ENCODE measurements at places on chromosomes 3 and 15. TPM values are rescaled to one million over a fixed set of nuclear protein-coding genes. Genes with fewer than 3 reads are reported as not detected.

CFAP100 gene
- not detected for total RNA-seq

PCLAF gene
- total RNA-seq = 44.6 TPM

ZNF80 gene
- not detected for total RNA-seq

OCA2 gene
- total RNA-seq = under 0.01 TPM

HTR3E gene
- not detected for total RNA-seq

All from subcutaneous preadipocyte (primary cell).